ENCODE measurements at places on chromosomes 16 and 17.

DNA sequence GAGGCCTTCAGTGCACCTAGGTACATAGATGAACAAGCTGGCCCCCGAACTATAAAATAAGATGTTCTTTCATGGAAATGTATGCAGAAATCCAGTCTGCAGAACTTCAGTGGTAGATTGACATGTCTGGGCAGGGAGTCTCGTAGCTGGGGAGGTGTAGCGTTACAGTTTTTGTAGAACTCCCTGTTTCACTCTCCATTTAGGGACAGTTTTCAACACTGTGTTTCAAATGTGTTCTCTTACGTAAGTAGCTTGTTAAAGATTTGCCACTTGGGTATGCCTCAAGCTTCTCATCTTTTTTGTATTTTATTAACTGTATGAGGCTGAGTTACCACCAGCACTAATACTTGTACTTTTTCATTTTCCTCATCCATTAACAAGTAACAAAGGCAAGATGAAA lies 46.6 kb downstream of the PLD6 start:
- no peak for DNase-seq

- no peak for DNase-seq
Measured at GRCh38 chr17:13996748-13997147, 72.6 kb upstream of the COX10 start.

GRCh38 chr16:17431012-17431411 lies 39.7 kb downstream of the XYLT1 start:
- no peak for DNase-seq

DNA sequence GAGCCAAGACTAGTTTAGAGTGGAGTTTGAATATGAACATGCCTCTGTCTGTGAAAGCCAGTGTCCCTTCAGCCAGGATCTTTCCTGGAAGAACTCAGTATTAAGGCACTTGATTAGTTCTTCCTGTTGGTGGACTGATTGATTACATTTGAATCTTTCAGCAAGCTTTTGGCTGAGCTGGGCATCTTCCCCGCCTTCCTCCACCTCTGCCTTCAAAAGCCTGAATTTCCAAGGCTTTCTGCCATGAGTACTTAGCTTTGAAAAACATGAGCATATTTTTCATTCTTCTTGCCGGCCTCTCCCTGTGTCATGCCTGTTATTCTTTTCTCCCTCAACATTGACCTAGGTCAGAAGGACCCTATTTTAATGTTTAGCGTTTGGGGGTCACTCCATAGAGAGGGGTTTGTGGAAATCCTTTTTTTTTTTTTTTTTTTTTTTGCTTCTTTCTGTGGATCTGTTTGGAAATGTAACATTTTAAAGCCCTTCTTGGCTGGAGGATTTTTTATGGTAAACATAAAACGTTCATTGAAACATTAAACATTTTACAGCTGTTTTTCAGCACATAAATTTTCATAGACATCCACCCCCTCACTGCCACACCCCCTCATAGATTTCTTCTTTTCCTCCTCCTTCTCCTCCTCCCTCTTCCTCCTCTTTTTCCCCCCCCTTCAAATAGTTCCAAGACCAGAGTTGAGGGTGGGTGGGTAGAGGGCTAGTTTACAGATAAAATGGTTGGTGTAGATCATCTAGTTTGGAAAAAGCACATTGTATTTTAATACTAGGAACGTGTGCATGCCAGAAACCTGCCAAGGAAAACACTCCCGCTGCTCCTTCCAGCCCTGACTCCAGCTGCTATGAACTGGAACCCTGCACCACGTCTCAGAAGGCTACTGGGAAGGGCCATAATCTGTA lies 645.9 kb downstream of the WWOX start:
- DNase-seq: no peak

DNA sequence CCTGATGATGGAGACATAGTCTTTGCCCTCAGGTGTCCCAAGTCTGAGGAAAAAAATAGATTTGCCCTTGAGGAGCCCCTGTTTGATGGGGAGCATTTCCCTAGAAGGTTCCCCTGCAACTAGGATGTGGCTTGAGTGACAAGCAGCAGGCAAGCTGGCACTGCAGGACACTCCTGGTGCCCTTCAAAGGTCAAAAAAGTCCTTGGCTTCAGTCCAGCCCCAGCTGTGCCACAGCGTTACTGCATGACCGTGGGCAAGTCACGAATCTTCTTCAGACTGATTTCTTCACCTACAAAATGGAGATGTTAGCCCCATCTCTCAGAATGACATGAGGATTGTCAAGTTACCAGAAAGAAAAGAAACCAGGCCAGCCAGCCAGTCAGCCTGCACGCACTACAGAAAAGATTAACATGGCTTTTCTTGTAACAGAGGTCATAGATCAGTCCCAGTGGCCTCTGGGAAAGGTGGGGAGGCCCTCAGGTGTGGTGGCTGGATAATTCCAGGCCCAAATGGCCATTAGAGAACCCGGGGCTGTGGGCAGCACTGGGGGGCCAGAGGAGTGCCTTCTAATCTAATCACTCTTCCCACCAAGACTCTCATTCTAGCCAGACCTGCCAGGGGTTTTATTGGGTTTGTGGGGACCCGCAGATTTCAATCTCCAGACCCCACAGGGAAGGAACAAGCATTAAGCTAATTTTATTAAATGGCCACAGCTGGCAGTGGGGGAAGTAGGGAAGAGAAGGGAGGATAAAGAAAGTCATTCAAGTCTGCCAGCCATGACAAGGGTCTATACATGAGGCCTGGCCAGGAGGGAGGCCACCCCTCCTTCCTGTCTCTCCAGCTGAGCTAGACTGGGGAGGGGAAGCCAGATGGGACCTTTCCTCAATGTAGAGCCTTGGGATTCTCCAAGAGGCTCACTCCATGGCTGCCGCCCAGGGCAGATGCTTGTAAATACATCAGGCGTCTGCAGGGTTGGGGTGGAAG lies 9.7 kb upstream of the KIF18B start:
- DNase-seq: no peak

DNA sequence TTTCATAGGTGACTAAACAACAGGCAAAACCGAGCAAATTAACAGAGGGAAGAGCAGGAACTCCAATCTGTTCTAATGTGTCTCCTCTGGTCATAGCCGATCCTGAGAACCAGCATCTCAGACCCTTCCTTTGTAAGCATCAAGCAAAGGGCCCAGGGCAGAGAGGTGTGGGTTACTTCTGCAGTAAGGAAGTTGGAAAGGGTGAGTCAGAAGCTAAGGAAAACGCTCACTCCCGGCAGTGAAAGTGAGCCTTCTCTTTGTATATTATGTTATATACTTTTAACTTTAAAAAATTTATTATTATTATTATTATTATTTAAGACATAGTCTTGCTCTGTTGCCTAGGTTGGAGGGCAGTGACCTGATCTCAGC lies 77.7 kb downstream of the MRM3 start:
- DNase-seq: no peak

DNA sequence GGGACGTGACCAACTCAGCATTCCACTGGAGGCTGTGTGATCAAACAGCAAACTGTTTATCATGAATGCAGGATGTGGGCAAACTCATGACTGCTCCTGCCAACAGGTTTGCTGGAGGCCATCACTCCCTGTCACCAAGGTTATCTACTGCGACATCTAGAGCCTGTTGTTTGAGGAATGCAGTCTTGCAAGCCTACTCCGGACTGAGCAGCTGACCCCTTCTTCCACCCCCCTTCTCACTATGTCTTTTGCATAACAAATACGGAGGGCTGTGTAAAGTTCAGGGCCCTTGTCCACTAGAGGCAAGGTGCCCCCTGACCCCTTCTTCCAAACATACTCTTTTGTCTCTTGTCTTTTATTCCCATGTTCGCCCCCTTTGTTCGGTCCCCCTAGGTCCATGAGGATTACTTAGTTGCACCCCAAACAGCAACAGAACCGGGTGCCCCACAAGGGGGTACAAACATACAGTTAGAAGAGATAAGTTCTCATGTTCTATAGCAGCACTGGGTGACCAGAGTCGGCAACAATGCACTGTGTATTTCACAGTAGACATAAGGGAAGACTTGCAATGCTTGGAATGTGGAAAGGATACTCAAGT lies 28.7 kb downstream of the MEAK7 start:
- DNase-seq: no peak

DNA sequence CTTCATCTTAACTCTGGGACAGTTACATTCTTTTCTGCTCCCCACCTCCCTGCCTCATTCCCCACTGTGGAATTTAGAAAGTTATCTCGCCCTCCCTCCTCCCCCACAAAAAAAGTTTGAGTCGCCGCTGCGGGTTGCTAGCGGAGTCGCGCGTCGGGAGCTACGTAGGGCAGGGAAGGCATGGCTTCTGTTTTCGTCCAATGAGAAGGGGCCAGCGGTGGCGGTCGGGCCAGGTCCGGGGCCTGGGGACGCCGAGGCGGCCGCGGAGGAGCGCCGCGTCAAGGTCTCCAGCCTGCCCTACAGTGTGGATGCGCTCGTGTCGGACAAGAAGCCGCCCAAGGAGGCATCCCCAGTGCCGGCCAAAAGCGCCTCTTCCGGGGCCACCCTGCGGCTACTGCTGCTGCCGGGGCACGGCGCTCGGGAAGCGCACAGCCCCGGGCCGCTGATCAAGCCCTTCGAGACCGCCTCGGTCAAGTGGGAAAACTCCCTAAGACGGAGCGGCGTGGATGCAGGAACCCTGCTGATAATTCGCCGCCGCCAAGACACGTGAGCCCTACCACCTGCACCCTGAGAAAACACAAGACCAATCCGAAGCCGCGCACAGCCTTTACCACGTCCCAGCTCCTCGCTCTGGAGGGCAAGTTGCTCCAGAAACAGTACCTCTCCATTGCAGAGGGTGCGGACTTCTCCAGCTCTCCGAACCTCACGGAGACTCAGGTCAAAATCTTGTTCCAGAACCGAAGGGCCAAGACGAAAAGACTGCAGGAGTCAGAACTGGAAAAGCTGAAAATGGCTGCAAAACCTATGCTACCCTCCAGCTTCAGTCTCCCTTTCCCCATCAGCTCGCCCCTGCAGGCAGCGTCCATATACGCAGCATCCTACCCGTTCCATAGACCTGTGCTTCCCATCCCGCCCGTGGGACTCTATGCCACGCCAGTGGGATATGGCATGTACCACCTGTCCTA lies 8.9 kb downstream of the OR4D1 start:
- DNase-seq: peak; percentile 31

- DNase-seq: no peak
Measured at GRCh38 chr17:79802736-79803420, 6.0 kb upstream of the CBX8 start.

GRCh38 chr16:78506367-78507193 lies 407.1 kb downstream of the WWOX start:
- DNase-seq: no peak

DNA sequence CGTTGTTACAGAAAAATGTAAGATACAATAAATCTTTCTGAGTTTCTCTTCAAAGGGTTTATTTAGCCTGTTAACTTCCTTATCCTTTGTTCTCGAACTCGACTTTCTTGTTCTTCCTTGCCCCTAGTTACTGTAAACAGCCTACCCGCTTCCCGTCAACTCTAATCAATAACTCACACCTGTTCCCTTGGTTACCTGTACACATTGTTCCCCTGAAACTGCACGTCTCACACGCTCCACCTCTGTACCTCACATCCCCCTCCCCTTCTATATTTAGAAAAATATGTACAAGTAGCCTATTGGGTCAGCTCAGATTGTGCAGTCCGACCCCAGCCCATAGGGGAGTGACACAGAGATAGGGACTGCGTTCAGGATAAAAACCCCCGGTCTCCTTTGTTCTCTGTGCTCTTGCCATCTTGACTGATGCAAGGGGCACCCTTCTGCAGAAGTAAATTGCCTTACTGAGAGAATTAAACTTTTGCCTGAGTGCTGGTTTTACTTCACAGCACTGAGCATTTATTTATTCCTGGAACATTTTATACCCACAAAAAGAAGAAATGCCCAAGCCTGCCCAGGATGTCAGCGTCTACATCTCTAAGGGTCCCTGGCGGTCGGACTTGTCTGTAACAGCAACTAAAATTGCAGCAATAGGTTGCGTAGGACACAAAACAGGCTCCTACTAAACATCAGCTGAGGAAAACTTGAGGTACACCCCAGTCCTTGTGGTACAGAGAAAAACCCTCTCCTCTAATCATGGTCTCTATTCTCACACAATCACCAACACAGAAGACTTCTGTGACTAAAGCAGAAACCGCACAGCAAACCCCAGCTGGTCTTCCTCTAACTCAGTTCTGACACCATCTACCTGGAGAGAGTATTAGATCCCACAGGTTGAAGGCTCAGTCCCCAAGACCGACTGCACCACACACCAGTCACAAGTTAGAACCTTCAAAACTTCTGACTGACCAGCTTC lies 11.3 kb downstream of the WDR45B start:
- no peak for DNase-seq

- no peak for DNase-seq
Measured at GRCh38 chr16:15483857-15484256, 49.5 kb downstream of the BMERB1 start.

GRCh38 chr16:11121083-11121608 lies 134.9 kb downstream of the SOCS1 start:
- no peak for DNase-seq

DNA sequence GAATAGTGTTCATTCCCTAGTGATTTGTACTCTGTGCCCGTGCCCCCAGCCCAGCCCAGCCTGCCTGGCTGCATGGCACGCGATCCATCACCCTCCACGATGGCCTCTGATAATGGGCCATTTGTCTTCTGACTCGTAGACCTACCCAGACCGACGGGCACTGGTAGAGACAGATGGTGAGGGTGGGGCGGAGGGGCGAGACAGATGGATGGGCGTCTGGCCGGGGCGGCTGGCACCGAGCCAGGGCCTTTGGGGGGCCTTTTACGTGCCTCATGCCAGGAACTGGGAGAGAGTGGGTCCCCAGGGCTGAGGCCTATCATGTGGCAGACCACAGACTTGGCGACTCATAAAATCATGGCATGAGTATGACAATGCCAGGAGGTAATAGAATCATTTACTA lies 25.4 kb downstream of the CRHR1 start:
- no peak for DNase-seq

GRCh38 chr17:39663688-39664580 lies 1.2 kb upstream of the TCAP start:
- no peak for DNase-seq

- no peak for DNase-seq
Measured at GRCh38 chr17:19579867-19580565, 46.4 kb downstream of the SLC47A1 start.

DNA sequence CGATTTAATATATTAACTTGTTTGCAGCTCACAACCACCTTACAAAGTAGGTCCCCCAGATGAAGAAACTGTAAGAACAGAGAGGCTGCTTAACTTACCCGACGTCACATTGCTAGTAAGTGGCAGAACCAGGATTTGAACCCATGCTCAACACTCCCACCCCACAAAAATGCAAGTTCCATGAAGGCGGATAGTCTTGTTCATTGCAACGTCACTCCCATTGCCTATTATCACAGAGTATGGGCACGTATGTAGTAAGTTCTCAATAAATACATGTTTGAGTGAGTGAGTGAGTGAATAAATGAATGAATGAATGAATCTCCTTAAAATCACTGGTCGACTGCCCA lies 1.1 kb downstream of the USP31 start:
- DNase-seq: no peak
